ENCODE measurements at places on chromosomes 16 and 17.
A peak's percentile ranks its signal among the peaks of the same experiment; 100 is the strongest.

- peak; percentile 85 for ATAC-seq
Observed at GRCh38 chr16:89909777-89910716, 8.6 kb upstream of the MC1R start.

GRCh38 chr17:50576864-50577263 is 16.3 kb downstream of the CACNA1G start:
- ATAC-seq: no peak

DNA sequence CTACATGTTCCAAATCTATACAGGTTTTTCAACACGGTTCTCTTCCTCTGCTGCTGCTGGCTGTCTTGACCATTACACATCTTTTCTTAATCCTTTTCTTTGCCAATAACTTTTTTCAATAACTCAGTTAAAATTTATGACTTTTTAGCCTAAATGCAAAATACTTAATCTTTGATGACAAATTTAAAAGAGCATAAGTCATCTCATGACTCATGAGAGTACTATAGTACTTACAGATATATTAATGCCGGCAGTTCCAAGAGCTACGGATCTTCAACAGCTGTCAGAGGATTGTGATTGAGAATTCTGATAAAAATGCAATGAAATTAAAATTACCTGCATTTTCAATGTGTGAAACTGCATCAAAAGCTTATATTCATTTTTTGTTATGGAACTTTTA is 105.5 kb downstream of the KPNA2 start:
- ATAC-seq: peak; percentile 54

- no peak for ATAC-seq
Observed at GRCh38 chr16:68400924-68401460, 47.3 kb downstream of the SMPD3 start.

DNA sequence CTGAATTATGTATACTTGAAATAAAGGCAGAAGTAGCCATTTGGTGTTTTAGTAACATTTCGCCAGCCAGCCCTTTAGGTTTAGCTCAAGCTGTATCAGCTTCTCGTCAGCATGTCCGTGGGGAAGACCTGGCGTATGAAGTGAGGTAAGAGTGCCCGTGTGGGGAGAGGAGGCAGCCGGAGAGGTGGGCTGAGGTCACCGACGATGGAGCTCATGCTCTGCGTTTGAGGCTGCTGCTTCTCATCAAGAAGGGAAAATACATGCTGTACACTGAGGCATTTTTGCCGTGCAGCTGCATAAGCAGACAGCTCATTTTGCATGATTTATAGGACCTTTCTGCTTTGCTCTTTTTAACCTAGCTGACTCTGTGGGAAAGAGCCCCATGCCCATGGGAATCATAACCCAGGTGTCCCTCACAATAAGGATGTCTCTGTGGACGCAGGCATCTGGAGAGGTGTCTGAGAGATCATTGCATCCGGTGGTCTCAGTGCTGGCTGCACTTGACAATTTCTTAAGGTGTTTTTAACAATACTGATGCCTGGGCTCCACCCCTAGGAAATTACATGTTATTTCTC is 179.1 kb downstream of the ABCC12 start:
- no peak for ATAC-seq

DNA sequence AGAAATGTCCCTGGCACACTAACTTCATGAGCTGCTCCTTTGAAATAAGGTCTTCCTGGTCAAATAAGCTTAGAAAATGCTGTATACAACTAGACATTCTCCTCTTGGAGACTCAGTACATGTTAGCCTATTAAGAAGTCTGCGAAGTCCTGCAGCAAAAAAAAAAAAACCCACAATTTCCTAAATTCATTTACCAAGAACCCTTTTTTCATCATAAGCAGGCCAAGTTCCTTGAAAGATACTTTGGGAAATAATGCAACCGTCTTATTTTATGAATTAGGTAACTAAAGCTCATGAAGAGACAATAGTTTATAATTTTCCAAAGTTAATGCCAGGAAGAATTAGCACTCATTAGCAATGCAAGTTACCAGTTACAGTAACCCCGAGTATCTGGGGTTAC is 49.0 kb upstream of the HAS3 start:
- ATAC-seq: no peak

- no peak for ATAC-seq
Observed at GRCh38 chr16:83723244-83723643, 84.5 kb upstream of the HSBP1 start.

- peak; percentile 38 for ATAC-seq
Observed at GRCh38 chr17:74807925-74808324, 31.8 kb upstream of the NAT9 start.

DNA sequence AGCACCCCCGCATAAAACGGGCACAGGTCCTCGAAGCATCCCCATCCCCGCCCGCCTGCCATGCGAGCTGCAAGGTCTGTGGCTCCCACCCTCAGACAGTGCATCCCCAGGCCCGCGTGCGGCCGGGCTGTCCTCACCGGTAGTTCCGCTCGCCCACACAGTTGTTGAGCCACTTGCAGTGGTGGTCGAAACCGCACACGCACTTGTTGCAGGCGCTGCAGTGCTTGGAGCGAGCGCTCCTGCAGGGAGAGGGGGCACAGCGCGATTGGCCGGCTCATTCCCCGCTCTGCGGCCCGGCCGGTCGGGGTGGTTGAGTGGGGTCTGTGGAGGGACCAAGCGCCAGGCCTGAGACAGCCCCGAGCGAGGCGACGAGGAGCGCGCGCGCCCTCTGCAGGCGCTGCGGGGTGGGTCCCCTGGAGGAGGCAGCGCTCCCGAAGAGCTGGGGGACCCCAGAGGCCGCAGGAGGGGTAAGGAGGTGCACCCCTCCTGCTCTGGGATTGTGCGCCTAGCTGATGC is 6.0 kb upstream of the TPPP3 start:
- no peak for ATAC-seq

DNA sequence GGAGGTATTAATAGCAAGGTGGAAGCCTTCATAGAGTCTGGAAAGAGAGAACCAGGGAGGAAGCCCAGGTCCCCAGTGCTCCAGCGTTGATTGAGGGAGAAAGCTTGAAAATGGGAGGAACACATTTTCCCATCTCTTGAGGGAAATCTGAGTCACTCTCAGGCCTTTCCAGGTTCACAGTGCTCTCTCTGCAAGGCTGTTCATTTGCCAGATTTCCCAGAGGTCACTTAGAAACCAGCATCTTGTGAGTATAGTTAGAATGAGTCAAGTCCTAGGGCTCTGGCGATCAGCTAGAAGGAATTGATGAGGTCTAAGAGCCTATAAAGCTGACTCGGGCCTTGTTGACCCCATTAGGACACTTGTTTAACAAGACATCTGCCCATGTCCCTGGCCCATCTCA is 17.7 kb upstream of the ZNF594 start:
- ATAC-seq: no peak

- no peak for ATAC-seq
Observed at GRCh38 chr17:33152783-33153182, 140.3 kb downstream of the ASIC2 start.

- no peak for ATAC-seq
Observed at GRCh38 chr17:47192554-47192953, 3.5 kb upstream of the CDC27 start.

- no peak for ATAC-seq
Observed at GRCh38 chr17:18326039-18326438, 10.9 kb downstream of the SMCR8 start.

- ATAC-seq: no peak
Observed at GRCh38 chr17:8324923-8325322, 14.7 kb upstream of the ODF4 start.

- no peak for ATAC-seq
Observed at GRCh38 chr17:69732272-69732918, 317.9 kb downstream of the MAP2K6 start.

DNA sequence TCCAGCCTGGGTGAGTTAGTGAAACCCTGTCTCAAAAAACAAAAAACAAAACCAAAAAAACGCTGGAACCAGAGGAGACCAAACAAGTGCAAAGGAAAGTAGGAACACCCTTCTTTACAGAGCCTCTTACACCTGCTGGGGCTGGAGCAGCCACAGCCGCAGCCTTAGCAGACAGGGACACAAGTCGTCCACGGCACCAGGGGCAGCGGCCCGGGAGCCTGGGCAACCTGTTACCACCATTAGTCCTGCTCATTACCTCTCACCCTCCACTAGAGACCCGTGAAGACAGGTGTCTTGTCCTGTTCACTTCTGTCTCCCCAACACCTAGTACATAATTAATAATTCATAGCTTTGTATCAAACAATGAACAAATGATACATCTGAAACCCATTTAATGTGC is 83.6 kb downstream of the C16orf78 start:
- no peak for ATAC-seq

DNA sequence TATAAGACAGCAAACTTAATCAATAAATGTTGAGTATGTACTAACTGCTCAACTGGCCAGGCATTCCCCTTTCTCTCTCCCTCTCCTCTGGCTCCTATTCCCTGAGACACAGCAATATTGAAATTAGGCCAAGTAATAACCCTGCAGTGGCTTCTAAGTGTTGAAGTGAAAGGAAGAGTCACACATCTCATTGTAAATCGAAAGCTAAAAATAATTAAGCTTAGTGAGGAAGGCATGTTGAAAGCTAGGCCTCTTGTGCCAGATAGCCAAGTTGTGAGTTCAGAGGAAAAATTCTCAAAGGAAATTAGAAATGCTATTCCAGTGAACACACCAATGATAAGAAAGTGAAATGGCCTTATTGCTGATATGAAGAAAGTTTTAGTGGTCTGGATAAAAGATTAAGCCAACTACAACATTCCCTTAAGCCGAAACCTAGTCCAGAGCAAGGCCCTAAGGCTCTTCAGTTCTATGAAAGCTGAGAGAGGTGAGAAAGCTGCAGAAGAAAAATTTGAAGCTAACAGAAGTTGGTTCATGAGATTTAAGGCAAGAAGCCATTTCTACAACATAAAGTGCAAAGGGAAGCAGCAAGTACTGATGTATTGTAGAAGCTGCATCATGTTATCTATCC is 35.4 kb upstream of the ABCC11 start:
- ATAC-seq: no peak

- no peak for ATAC-seq
Observed at GRCh38 chr16:54934481-54935265, 4.0 kb downstream of the IRX5 start.

GRCh38 chr16:69408475-69408874 is 15.9 kb upstream of the CYB5B start:
- no peak for ATAC-seq

DNA sequence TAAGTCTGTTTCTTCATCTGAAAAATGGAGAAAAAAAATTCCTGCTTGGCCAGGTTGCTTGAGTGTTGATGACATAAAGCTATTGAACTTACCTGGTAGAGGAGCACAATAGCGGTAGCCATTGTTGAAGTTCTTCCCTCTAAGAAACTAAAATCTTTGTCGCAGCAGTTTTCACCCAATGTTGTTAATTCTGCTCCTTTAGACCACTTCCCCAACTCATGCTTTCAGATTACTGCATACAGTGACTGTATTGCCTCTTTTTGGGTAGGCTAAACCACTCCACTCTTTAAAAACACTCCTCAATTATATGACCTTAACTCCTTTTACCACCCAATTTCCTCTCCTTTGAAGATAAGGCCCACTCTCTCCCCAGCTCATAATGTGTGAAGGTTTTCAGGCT is 35.7 kb upstream of the CCL2 start:
- ATAC-seq: no peak

DNA sequence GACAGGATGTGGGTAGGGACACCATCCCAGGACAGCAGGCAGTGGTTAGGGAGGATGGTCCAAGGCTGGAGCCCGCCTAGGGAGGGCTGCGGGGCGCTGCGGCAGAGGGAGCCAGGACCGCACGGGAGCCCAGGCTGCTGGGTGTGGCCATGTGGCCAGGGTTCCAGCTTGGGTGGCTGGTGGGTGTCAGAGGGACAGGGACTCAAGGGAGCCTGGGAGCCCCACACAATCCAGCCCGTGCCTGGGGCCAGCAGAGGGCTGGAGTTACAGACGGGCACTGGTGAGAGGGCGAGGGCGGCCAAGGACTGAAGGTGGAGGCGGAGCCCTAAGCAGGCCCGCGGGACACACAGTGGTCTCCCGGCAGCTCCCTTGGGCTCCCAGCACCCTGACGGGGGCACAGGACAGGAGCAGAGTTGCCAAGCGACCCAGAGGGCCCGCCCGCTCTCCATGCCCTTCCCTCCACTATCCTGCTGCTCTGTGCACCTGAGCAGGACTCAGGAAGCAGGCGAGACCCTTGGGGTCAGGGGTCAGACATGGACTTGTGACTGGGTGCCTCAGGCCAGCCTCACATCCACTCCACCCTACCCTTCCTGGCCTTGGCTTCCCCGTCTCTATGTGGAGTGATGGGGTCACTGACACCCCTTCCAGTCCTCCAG is 7.1 kb downstream of the MRPL28 start:
- peak; percentile 2 for ATAC-seq

DNA sequence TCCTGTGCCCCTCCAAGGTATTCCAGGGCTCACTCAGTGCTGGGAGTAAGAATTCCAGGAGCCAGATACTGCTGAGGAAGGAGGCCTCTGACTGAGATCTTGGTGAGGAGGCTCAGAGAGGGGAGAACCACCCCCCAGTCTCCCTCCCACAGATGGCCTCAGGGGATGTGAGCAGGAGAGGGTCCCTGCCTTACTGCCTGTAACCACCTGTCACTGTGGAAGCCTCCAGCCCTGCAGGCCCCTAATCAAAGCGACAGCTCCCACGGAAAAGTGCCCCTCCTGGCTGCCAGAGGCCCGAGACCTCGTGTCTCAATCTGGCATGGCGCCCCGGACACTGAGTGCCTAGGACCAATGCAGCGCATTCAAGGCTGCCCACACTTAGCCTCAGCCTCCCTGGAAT is 7.7 kb upstream of the C17orf113 start:
- no peak for ATAC-seq

DNA sequence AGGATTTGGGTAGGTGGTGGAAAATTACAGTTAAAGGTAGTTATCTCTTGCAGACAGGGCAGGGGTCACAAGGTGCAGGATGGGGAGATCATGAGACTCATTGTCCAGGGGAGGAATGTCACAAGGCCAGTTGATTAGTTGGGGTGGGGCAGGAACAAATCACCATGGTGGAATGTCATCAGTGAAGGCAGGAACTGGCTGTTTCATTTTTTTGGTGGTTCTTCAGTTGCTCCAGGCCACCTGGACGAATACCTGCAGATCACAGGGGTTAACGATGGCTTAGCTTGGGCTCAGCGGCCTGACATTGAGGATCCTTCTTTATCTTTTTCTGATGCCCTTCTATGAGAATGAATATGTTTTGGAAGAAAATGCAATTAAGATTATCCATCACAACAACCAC is 87.1 kb downstream of the KPNA2 start:
- ATAC-seq: no peak

DNA sequence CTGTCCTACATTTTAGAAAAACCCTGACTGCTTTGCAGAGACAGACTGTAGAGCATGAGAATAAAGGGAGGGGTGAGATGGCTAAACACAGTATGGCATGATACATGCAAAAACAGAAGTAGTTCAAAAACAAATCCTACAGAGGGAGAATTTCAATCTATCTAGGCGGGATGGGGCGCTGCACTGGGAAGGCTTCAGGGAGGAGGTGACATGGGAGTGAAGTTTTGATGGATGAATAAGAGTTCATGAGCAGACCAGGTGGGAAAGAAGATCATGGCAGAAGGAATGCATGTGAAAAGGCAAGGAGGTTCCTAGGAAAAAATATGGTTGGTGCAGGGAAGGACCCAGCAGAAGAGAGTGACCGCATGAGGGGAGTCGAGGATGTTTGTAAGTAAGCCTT is 19.2 kb downstream of the HS3ST3B1 start:
- no peak for ATAC-seq

Measured in SK-N-SH treated with all-trans-retinoic acid at 6 μM for 48 hours (cell line).